ENCODE measurements at places on chromosomes 16 and 17. TPM values are rescaled to one million over a fixed set of nuclear protein-coding genes. Genes with fewer than 3 reads are reported as not detected.

DNA sequence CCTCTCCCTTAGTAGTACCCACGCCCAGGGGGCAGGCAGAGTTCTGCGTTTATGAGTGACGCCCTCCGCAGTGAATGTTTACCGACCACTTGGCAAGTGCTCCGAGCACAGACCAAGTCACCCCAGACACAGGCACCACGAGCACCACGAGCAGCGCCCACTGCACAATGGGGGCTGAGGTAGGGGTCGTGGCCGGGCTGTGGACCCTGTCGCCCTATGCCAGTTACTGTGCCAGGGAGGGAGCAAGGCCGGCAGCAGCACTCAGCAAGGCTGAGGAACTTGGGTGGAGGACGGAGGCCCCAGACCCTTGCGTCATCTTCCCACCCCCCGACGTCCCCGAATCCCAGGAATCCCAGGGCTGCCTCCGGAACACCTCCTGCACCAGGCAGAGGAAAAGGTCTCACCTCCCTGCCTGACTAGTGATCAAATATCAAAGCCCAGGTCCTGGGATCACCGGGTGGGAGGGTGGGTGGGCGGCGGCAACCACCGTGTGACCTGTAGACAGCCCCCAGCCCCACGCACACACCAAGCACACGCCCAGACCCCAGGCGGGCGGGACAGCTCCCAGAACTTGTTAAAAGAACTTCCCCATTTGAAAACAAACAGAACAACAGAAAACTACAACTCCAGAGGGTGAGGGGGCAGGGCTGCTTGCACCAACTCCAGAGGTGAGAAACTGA, 5.4 kb downstream of the VASN start:
- DNase-seq: no peak
- no peak overlapping the region for H3K4me3 ChIP-seq
- H3K27ac ChIP-seq: peak overlapping the region; percentile 52
- H3K36me3 ChIP-seq: no peaks in the 10 kb centered on the region

DNA sequence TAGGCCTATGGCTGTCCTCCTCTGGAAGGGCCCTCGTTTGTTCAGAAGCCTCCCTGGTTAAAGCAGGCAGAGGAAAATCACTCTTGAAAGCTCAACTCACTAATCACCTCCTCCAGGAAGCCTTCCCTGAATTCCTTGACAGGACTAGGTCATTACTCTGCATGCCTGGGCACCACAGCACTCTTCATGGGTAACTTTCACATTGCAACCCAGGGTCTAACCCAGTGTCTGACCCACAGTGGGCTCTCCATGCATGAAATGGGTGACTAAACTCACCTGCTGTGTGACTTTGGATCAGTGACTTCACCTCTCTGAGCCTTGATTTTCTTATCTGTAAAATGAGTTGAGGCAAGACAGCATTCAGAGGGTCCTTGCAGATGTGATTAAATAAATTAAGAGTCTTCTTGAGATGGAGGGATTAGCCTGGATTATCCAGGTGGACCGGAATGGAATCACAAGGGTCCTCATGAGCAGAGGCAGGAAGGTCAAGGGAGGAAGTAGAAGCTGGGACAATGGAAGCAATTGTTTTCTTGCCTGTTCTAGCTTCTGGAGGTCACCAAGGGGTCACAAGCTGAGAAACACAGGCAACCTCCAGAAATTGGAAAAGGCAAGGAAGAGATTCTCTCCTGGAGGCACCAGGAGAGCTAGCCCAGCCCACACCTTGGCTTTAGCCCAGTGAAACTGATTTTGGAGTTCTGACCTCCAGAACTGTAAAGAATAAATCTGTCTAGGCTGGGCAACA, 3.8 kb upstream of the RAI1 start:
- DNase-seq: no peak
- no peak overlapping the region for H3K4me3 ChIP-seq
- H3K4me1 ChIP-seq: peaks cover 8% of the 10 kb centered on the region
- H3K36me3 ChIP-seq: no peaks in the 10 kb centered on the region
- H3K27me3 ChIP-seq: no peaks in the 10 kb centered on the region
- no peak overlapping the region for H3K27ac ChIP-seq

GRCh38 chr16:8957509-8958157, 6.1 kb downstream of the USP7 start:
- H3K36me3 ChIP-seq: no peaks in the 10 kb centered on the region
- H3K27me3 ChIP-seq: no peaks in the 10 kb centered on the region
- H3K27ac ChIP-seq: peak overlapping the region; percentile 59
- H3K4me3 ChIP-seq: no peak overlapping the region
- no peak for DNase-seq

GRCh38 chr16:4443271-4443670, 17.6 kb downstream of the DNAJA3 start:
- no peak for DNase-seq
- H3K27me3 ChIP-seq: no peaks in the 10 kb centered on the region
- no peak overlapping the region for H3K4me3 ChIP-seq
- no peak overlapping the region for H3K27ac ChIP-seq
- H3K4me1 ChIP-seq: no peaks in the 10 kb centered on the region

The TNRC6C gene
- 70.1 TPM for total RNA-seq

- peak overlapping the region; percentile 12 for H3K27ac ChIP-seq
- H3K27me3 ChIP-seq: no peaks in the 10 kb centered on the region
- H3K4me3 ChIP-seq: no peak overlapping the region
- H3K4me1 ChIP-seq: no peaks in the 10 kb centered on the region
- no peaks in the 10 kb centered on the region for H3K36me3 ChIP-seq
- DNase-seq: no peak
Observed at GRCh38 chr17:19347323-19348080, 15.0 kb downstream of the B9D1 start.

The RABEP1 gene
- 29.2 TPM for total RNA-seq

The KRT32 gene
- not detected for total RNA-seq

The TSPOAP1 gene
- 9.6 TPM for total RNA-seq

The ZP2 gene
- not detected for total RNA-seq

DNA sequence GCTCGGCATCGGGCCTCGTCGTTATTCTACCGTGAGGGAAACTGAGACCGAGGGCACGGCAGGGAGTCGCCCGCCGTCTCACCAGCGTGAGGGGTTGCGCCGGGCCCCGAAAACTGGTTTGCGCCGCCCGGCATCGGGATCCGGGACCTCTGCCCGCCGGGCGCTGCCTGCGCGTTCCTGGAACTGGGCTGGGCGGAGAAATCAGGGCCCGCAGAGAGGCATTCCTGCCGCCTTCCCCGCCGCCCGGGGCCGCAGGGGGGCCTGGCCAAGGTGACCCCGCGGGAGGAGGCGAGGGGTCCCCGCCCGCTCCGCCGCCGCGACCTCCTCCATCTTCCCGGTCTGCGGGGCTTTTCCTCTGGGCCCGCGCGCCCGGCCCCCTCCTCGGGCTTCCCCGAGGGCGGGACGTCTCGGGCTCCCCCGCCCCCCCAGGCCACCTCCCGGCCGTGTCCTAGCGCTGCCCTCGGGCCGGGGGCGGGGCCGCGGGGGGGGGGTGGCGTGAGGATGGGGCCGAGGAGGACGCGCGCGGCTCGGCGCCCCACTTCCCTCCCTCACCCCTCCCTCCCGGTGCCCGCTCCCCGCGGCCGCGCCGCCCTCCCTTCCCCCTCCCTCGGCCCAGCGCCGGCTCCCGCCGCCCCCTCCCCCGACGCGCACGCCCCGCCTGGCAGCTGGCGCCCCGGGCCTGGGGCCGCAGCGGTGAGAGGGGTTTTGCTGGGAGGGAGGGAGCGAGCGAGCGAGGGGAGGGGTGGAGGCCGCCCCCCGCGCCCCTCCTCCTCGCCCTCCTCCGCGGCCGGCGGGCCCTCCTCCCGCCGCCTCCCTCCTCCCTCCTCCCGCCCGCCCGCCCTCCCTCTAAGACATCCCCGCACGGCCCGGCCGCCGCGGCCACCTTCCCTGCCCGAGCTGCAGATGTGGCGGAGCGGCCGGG, at the start of gene GLIS2:
TSS of gene GLIS2 (plus strand) at position 882 of the 922 bp plus-strand sequence. CDS start 16,214 bp downstream, outside the sequence.
- DNase-seq: no peak
- no peaks in the 10 kb centered on the region for H3K36me3 ChIP-seq
- peaks cover 59% of the 10 kb centered on the region for H3K4me1 ChIP-seq
- H3K27ac ChIP-seq: peak within 1 kb of the TSS; percentile 72

Data from Peyer's patch (tissue), 4 donors.